NCI-H345 (cell line): ENCODE measurements at places on chromosomes 12 and 14.

- DNase-seq, result no peak
Measured at GRCh38 chr12:119665164-119665929, 2.6 kb upstream of the PRKAB1 start.

GRCh38 chr14:78313499-78313898 lies 143.3 kb downstream of the NRXN3 start:
- DNase-seq, result no peak

- peak; percentile 57 for DNase-seq
Measured at GRCh38 chr14:95523815-95524448, 7.5 kb upstream of the SYNE3 start.

DNA sequence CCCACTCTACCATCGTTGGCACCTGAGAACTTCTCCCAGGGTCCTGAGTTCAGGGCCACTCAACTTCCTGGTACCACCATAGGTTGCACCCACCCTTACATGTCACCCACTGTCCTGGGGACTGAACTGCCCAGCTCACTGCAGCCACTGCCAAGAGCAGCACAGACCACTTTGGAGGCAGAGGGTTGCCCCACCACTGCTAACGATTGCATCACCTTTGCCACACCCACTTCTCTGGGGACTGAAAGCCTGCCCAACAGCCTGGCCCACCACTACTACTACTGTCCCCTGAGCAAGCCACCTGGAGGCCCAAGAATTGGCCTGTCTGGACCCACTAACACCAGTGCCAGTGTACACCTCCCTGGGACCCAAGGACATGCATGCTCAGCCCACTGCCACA lies 27.6 kb downstream of the CACNA2D4 start:
- DNase-seq, result no peak

- DNase-seq, result no peak
Measured at GRCh38 chr12:53789570-53789969, 37.8 kb upstream of the CISTR start.

GRCh38 chr14:90140956-90141316 lies 79.1 kb downstream of the KCNK13 start:
- no peak for DNase-seq

DNA sequence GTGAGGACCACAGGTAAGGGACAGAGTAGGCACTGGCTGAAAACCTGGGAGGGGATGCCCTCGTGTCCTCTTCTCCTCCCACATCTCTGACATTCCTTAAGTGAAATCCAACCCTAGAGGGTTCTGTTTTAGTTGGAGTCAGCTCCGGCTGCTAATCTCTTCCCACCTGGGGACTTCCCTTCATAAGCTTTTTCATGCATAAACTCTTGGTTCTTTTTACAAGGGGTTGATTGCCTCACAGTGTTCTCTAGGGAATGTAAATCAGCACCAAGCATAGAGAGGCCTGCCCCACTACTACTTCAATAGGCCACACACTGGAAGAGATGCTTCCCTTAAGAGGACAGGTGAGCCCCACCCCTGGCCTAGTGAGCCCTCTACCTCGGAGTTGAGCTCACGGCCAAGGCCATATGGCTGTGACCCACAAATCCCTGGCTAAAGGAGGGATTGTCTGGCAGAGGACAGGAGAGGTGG lies 3.2 kb upstream of the SYNDIG1L start:
- DNase-seq, result no peak

DNA sequence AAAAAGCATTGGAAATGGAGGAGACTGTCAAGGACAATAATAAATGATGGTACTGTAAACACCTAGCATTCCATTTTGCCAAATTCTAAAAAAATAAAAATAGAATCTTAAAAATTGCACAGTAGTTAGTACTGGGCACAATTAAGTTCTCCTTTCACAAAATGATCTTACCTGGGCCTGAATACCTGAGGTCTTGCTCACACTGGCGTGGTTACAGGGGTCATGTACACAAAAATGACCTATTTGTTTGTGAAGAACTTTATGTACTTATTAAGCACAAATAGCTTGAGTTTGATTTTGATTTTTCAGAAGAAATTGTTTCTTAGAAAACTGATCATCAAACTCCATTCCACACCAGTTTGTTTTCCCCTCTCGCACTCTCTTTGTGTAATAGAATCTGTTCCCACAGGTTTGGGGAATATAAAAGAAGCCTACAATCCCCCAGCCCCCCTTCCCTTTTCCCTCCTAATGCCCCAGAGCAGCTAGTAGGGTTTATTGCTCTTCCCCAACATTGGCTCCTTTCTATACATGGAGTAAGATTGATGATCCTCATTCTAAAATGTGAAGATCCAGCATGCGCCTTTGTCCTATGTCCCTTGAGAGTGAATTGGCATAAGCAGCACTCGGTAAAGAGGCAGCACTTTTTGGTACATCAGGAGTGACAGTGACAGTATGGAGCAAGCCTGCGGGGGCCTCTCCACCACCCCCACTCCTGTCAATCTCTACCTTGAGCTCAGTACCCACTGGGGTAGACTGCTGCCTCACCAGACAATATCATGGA lies 204.3 kb downstream of the ASCL1 start:
- DNase-seq, result peak; percentile 8

DNA sequence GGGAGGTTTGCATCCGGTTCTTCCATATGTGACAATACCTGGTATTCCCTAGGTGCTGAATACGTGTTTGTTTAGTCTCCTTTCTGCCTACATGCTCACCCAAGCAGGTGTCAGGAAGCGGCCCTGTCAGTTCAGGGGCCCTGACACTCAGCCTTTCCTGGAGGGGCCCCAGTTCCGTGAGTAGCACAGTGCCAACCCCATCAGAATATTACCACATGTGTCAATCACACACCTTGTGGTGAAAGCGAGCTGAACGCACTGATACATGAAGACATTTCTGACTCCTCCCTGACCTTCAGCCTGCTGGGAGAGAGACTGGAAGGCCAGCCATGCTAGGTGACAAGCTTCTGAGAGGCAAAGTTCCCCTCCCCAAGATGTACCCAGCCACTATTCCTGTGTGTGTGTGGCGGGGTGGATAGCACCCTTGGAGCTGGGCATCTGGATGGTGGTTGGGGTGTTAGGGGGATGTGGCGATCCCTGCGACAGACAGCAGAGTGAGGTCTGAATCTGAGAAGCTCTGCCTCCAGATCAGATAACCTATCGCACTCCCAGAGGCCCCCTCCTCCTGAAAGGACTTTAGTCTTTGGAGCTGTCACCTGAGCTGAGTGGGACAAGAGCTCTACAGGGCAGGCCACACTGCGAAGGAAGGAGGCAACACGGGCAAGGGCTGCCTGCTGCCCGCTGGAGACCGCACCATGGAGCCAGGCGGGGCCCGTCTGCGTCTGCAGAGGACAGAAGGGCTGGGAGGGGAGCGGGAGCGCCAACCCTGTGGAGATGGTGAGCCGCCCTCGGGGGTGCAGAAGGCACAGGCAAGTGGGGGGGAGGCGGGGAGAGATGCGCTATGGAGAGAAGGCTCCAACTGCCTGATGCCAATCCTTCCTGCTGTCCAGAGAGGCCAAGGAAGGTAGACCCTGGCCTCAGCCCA lies at the start of gene SOAT2:
SOAT2 (plus strand) TSS at position 604 of the 925 bp plus-strand sequence; CDS start at position 696, 92 bp downstream.
- no peak for DNase-seq

DNA sequence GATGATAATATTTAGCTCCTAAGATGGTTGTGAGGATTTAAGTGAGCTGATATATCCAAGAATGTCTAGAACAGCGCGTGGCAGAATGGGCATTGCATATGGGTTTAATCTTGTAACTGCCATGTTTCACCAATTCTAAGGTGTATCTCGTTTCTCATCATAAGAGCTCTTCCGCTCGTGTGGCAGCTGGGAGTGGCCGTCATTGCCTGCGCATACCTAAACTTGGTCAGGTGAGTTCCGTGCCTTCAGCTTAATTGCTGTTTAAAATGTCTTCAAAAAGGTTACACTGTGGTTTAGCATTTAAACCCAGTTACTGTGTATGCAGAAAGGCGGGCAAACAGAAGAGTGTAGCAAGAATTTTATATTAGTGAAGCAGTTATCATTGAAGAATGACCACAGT lies 4.5 kb upstream of the AQP2 start:
- no peak for DNase-seq

- DNase-seq, result no peak
Measured at GRCh38 chr12:107822356-107822755, 47.9 kb downstream of the ASCL4 start.

DNA sequence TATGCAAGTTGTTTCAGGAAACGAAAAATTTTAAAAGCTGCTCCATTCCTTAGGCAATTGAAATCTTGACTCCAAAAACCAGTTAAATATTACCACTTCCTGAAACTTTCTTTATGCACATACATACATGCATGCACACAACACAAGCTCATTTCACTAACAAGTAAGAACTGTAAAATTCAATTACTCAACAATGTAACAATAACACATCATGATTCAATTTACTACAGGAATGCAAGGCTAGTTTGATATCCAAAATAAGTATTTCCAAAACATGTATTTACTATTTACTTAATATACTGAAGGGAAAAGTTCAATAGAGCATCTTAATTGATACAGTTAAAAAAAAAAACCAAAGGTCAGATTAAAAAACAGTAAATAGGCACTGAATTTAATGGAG lies 19.6 kb downstream of the NAP1L1 start:
- no peak for DNase-seq

DNA sequence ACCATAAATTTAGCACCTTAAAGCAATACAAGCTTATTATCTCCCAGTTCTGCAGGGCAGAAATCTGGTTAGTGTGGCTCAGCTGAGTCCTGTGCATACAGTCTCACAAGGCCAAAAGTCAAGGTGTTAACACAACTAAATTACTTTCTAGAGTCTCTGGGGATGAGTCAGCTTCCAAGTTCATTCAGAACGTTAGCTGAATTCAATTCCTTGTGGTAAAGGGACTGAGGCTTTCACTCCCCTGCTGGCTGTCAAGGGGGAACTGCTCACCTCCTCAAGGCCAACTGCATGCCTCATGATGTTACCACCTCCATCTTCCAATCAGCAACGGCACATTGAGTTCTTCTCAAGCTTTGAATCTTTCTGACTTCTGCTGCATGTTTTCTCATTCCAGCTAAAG lies 27.6 kb downstream of the EML5 start:
- DNase-seq, result no peak

GRCh38 chr12:130119241-130119861 lies 42.9 kb upstream of the FZD10 start:
- DNase-seq, result no peak

DNA sequence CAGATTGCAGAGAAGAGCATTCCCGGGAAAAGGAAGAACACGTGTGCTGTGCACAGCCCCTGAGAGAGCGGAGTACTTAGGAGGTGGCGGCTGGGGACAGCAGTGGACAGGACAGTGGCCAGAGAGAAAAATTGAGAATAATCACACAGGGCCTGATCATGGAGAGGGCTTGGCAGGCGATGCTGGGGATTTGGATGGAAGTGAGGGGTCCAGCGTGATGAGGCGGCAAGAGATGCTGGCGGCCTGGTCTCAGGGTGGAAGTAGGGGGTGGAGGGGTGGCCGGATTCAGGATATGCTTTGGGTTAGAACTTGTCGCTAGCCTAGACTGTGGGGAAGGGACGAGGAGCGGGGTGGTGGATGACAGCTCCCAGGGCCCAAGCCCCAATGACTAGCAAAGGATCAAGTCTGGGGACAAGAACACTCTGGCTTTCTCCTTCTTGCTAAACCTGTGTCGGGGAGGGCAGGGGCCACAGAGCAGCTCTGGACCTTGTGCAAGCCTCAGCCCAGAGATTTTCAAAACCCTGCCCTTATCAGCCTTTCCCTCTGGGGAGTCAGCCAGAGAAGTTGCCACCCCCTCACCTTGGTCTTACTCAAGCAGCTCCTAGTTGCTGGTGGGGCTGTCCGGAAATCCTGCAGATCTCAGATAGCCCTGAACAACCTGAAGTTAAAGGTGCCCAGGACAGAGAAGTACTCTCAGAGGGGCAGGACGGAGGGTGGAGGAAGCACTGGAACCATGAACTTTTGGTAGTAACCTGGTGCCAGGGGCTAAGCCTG lies 1.3 kb downstream of the HVCN1 start:
- no peak for DNase-seq

DNA sequence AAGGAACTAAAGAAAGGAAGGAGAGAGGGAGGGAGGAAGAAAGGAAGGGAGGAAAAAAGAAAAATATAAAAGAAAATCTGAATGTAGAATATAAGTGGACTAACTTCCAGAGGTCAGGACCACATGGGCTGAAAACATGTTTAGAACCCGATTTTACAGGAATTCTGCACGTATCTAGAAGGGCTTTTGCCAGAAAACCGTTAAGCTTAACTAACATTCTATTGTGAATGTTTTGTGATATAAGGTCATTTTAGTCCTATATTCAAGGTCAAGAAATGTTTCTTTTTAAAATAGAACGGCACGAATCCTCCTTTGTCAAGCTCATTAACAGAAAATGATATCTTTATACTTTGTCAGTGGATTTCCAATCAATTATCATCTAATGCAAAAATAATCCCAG lies 13.1 kb downstream of the PTCSC3 start:
- DNase-seq, result no peak

GRCh38 chr14:82872494-82872893 lies 1338.8 kb upstream of the SEL1L start:
- no peak for DNase-seq

DNA sequence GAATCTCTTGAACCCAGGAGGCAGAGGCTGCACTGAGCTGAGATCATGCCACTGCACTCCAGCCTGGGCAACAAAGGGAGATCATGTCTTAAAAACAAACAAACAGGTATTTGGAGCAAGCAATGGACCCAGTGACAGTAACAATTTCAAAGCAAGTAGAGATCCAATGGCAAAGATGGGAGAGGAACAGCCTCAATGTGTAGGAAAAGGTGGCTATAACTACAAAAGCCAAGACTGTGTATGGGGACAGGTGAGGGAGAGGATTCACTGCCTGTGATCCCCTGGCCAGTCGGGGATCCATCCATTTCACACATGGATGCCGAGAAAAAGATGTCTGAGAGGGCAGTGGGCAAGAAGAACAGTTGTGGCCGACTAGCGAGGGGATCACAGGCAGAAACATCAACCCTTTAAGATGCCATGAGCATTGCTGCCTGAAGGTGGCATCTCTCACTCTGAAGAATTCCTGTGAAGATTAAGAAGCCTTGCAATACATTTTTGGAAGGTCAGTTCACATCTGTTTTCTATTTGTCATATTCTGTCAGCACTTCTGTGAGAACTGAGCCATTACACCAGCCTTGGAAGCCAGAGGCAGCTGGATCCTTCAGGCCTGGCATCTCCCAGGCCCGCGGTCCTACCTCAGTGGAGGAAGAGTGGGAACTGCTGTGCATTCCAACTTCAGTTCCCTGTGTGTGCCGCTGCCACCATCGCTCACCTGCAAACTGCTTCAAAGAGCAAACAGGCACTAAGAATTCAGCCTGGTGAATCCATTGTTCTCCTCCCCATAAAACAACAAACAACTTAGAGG lies 54.5 kb upstream of the FRS2 start:
- DNase-seq, result peak; percentile 1

- peak; percentile 50 for DNase-seq
Measured at GRCh38 chr14:85873006-85873405, 343.1 kb downstream of the FLRT2 start.

- no peak for DNase-seq
Measured at GRCh38 chr14:64266239-64266638, 27.9 kb downstream of the ESR2 start.

- DNase-seq, result no peak
Measured at GRCh38 chr12:98221243-98221808, 294.1 kb upstream of the TMPO start.

DNA sequence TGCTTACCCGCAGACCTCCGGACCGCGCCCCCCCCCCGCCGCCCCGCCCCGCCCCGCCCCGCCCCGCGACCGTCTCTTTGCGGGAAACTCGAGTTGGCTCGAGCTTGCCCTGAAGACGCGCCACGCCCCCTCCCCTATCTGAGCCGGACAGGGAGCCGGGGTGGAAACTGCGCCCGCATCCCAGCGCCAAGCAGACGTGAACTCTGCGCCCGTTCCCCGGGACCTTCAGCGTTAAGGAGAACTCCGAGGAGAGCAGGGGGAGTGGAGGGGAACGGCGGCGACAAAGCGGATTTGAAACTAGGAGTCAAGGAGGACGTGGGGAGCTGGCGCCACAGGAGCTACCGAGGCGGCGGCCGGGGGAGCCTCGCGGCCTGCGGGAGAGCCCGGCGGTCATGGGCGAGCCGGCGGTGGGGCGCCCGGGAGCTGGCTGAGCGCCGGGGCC lies at the start of gene KCNK13:
KCNK13 (plus strand) TSS at position 310 of the 442 bp plus-strand sequence. CDS start 212 bp downstream, outside the sequence.
- peak; percentile 75 for DNase-seq
